ENCODE measurements at places on chromosomes 13 and 19.

DNA sequence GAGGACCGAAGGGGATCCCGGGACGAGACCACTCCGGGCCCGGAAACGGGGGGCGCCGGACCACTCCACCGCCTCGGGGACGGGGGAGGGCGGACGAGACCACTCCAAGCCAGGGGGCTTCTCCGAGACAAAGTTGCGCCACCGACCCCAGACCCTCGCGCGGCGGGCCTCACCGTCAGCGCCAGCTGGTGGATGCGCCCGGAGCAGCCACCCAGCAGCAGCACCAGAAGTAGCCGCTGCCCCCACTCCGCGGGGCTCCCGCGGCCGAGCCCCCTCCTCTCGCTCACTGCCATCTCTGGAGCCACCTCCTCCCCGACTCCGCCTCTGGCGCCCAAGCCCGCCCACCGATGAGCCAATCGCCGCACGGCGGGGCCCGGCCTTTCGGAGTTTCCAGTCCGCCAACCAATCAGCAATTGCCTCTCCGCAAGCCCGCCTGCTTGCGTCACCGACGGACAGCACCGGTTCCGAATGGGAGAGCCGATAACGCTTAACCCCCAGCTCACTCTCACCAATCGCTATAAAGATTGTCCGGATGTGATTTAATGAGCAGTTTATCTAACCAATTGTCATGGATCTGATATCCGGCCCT lies at the start of gene GPR108:
Gene GPR108 (minus strand): TSS at position 297 of the 589 bp plus-strand sequence. CDS start 4 bp downstream, at position 293.
- peak; percentile 98 for DNase-seq

DNA sequence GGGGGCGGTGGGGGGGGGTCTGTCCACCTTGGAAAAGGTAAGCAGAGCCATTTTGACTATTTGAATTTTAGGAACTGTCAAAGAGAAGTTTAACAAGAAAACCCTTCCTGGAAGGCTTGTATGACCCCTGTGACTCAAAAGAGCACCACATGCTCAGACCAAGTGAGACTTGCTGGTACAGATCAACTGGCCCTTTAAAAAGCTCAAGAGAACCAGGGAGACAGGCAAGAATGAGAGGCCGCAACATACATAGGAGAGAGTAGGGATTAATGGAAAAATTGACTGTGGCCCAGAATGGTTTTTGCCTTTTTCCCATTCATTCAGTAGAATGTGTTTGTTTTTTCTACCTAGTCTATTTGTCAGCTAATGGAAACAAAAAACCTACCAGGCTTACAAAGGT lies 26.2 kb upstream of the ATP8A2 start:
- no peak for DNase-seq

DNA sequence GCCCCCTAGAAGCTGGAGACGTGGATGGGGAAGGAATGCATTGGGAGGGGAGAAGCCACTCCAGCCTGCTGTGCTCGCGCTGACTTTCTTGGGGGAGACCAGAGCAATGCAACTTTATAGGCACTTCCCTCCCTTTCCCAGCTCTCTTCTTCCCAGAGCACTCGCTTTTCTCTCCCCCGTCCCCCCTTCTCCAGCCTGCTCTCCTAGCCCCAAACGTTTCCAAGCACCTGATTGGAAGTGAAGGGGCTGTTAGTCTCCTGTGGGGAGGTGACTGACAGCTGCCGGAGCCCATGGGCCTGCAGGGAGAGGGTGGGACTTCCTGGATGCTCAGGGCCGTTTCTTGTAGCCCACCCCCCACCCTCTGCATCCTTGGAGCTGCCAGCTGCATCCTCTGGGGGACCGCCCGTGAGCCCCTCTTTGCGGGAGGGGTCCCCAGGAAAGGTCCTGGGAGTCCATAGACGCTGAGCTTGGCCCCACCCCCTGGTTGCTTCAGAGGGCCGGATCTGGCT lies 2.5 kb downstream of the HDGFL2 start:
- no peak for DNase-seq

- DNase-seq: no peak
Observed at GRCh38 chr13:41554180-41554579, 96.8 kb downstream of the RGCC start.

DNA sequence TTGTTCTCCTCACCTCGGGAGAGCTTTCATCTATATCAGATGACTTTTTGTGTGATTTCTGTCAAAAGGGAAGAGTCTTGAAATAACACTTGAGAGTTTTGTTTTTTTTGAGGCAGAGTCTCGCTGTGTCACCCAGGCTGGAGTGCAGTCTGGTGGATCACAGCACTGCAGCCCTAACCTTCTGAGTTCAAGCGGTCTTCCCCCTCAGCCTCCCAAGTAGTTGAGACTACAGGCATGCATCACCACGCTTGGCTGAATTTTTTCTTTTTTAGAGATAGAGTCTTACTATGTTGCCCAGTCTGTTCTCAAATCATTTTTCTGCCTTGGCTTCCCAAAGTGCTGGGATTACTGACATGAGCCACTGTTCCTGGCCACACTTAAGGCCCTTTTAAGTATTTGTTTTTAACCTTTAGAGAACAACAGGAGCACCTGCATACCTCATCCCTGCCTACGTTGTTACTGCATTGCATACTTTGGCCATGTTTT lies 11.4 kb downstream of the NDFIP2 start:
- DNase-seq: no peak

GRCh38 chr13:28529836-28530235 lies 34.9 kb upstream of the FLT1 start:
- no peak for DNase-seq

DNA sequence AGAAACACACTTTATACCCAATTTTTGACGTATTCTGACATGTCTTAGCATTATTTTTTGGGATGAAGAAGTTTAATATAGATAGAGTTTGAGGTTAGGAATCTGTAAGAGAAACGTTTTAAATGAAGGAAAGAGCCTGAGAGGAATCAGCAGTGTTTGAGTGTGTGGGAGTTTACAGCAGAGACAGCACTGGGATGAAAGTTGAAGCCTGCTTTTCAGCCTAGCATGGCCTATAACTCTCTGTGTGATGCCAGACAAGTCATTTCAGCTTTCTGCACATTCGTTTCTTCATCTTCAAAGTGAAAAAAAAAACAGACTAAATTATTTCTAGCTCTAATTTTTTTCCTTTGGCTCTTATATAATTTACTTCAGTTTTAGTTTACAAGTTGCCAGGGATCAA lies 177.1 kb downstream of the RGCC start:
- no peak for DNase-seq

DNA sequence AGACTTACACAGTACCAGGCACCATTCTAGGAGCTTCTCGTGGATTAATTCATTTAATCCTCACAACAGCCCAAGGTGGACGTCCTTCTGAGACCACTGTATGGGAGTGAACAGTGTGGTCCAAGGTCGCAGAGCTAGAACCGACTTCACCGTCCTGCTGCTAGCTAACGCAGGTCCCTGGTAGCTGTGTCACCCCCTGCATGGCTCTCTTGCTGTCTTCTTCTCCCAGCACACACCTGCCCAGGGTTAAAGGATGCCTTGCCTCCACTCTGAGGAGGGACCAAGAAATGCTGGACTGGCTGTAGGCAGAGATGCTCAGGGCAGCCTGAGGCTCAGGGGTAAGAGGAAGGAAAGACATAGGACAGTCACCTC lies 3.0 kb downstream of the AKT2 start:
- no peak for DNase-seq

GRCh38 chr13:50468849-50469669 lies 374.4 kb downstream of the DLEU7 start:
- DNase-seq: no peak

DNA sequence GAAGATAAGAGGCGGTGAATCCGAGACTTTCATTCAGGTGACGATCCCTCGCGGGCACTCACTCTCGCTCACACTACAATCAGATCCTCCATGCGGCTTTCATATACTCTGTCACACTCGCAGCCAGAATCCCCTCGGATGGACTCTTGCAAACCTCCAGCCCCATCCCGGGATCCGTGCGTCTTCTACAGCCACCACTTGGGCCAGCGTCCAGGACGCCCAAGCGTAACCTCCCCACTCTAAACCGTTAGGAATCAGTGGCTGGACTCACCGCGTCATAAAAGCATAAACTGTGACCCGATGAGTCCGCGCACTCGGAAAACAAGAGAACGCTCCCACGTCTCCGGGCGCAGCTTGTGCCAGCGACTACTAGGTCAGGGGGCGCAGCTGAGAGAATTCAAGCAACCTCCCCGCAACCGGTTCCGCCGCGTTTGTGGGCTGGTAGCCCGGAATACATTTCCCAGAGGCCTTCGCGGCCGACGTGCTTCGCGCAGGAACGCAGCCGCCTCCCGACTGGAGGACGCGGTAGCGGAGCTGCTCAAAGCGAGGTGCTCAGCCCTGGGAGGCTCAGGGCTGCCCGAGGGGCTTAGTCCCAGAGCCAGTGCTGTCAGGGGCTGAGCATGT lies 27.6 kb downstream of the ZNF607 start:
- peak; percentile 58 for DNase-seq

GRCh38 chr13:73722120-73722519 lies 412.1 kb downstream of the KLF12 start:
- DNase-seq: no peak

DNA sequence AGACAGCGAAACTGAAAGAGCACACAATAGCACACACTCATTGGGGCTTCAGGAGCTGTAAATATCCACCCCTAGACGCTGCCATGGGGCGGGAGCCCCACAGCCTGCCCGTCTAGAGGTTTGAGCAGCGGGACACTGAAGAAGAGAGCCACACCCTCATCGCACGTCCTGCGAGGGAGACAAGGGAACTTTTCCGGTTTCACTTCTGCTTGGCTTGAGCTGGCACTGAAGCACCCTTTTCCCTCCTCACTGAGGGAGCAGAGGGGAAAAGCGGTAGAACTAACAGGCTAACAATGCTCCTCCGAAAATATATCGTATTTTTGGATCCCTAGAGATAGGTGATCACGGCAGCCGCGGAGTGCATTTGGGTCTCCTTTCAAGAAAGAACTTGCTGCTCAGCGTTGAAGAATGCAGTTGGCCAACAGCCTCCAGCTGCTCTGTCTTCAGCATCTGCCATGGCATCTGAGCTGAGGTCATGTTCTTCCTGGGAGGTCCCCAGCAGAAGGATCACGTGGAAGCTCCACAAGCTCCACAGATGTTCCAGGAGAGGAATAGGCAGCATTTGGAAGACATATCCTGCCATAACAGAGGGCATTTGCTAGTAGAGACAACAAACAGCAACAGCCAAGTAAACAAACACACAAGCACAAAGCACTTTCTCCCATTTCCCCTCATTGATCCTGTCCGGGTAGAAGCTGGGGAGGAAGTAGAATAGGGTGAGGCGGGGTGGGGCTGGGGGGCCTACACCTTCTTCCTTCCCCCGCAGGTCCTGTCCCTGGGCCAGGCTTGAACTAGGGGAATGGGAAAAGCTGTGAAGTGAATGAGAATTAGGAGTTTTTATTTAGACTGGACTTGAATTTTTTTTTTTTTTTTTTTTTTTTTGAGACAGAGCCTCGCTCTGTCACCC lies 44.8 kb upstream of the ALOX5AP start:
- no peak for DNase-seq

- no peak for DNase-seq
Observed at GRCh38 chr13:100899720-100900316, 225.2 kb upstream of the TMTC4 start.

GRCh38 chr19:18167011-18167410 lies 6.6 kb upstream of the IFI30 start:
- DNase-seq: no peak

DNA sequence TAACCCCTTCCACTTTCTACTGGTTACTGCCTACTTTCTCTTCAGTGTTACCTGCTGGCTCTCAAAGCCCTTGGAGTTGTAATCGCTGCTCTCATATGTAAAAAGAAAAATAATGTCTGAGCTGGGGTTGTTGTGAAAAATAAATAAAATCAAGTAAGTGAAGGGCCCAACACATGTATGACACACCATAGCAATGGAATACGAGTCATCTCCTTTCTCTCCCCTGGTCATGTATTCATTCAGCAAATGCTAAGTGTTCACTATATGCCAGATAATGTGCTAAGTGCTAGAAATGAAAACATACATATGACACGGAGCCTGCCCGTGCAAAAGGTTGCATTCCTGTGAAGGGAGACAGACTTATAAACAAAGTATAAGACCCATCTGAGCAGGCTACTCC lies 535.0 kb downstream of the RFC3 start:
- no peak for DNase-seq

- no peak for DNase-seq
Observed at GRCh38 chr19:51398096-51398704, 7.8 kb upstream of the C19orf84 start.

- no peak for DNase-seq
Observed at GRCh38 chr13:112762690-112763080, 72.8 kb downstream of the ATP11A start.

GRCh38 chr13:44312834-44313551 lies 60.6 kb upstream of the SERP2 start:
- no peak for DNase-seq

DNA sequence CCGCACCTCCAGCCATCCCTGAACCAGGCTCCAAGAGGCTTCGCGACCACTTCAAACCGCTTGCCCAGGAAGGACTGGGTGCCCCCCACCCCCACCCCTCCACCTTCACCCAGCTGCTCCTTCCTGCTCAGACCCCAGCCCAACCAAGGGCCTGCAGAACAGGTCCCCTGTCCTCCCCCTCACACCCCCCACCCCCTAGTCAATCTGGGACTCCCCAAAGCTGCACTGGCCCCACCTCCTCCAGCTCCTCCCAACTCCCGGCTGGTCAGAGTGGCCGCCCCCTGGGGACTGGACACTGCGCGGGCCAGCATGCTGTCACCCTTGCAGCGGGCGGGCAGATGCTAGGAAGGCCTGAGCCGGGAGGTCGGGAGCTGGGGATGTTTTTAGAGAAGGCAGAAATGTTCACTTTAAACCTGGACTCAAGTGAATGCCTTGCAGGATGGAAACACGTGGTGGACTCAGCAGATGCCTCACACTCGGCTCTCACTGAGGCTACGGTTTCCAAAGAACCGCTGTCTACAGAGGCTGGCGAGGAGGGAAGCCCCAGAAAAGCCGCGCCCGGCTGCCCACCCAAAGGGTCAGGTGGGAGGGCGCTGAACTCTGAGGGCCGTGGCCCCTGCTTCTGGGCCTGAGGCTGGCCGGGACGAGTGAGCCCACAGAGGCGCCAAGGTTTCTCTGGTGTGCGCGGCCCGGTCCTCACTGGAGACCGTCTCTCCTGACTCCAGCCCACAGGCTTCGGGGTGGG lies 8.0 kb downstream of the RPL36 start:
- DNase-seq: no peak

GRCh38 chr19:18802354-18802753 lies 11.2 kb upstream of the COMP start:
- no peak for DNase-seq

GRCh38 chr19:42126574-42126973 lies 5.7 kb downstream of the POU2F2 start:
- no peak for DNase-seq

DNA sequence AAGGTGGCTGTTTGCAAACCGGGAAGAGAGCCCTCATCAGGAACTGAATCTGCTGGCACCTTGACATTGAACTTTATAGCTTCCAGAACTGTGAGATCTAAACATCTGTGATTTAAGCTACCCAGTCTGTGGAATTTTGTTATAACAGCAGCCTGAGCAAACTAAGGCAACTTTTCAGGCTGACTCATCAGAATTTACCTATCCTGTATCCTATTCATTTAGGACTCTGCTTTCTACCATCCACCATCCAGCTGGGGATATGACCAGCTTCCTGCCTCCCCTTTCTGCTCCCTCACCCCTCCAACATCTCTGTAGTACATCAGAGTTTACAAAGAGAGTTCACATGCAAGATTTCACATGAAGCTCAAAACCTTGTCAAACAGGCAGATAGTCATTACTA lies 11.1 kb upstream of the CNMD start:
- no peak for DNase-seq

Measured in omental fat pad (tissue), 4 donors.